ENCODE measurements at places on chromosomes 7 and 10.

DNA sequence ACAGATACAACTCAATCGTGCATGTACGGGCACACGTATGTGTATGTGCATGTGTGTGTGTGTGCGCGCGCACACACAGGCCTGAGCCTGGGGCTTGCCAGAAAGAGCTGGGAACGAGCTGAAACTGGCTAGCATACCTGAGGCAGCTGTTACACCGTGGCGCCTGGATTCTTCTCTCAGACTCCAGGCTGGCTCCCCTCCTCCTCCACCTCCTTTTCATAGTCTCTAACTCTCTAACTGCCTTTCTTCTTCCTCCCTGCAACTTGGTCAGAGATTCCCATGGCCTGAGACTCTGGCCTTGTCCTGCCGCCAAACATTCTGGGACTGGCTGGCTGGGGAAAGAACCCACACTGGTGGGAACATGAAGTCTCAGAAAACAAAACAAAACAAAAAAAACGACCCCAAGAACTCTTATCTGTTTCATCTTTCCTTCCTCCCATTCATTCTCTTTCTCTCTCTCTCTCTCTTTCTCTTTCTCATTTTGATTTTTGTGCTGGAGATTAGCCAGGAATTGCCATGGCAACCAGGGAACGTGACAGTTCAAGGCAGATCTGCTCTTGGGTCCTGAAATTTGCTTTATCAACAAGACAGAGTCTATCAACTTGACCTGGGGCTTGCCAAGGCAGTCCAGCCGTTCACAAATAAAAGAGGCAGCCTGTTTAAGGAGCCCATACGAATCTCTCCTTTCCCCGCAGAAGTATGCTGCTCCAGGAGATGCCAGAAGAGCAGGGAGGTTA is 76.8 kb upstream of the SEM1 start:
- DNase-seq, result no peak

GRCh38 chr7:149588930-149589329 is 91.3 kb upstream of the ZNF746 start:
- DNase-seq, result no peak

DNA sequence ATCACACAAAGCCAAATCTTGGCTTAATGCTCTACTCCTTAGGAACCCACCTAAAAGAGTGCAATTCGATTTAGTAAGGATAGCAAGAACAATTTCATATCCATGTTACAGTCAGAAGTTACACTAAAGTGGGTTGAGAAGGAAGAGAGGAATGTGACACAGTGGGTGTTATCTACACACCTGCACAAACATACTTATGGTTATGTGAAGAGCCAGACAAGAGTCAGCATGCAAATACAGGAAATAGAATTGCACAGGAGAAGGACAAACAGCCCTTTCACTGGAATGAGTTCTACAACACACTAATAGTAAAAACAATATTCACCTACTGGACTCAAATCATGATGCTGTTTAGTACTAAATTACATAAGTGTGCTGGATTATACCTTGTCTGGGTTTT is 262.8 kb downstream of the DGKB start:
- no peak for DNase-seq

DNA sequence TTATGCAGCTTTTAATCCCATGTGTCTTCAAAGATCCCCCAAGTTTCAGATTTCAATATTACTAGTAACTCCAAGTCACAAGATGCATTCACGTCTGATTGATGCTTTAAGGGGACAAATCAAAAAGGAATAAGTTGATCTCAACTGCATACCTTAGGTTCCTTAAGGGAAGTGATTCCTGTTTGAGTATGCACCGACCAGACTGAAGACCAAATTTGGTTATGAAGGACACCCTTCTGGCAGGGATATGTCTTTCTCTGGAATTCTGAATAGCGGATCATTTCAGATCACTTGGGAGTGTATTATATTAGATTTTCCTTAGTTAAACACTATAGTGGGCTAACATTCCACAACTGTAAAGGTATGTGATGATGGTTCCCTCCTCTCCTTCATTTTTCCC is 4.3 kb downstream of the KIF5B start:
- DNase-seq, result no peak

GRCh38 chr7:15802425-15802824 is 115.9 kb upstream of the MEOX2 start:
- DNase-seq, result no peak

GRCh38 chr7:101128040-101128834 is 1.3 kb downstream of the SERPINE1 start:
- DNase-seq, result no peak

GRCh38 chr10:22410846-22411245 is 65.5 kb downstream of the SPAG6 start:
- no peak for DNase-seq

DNA sequence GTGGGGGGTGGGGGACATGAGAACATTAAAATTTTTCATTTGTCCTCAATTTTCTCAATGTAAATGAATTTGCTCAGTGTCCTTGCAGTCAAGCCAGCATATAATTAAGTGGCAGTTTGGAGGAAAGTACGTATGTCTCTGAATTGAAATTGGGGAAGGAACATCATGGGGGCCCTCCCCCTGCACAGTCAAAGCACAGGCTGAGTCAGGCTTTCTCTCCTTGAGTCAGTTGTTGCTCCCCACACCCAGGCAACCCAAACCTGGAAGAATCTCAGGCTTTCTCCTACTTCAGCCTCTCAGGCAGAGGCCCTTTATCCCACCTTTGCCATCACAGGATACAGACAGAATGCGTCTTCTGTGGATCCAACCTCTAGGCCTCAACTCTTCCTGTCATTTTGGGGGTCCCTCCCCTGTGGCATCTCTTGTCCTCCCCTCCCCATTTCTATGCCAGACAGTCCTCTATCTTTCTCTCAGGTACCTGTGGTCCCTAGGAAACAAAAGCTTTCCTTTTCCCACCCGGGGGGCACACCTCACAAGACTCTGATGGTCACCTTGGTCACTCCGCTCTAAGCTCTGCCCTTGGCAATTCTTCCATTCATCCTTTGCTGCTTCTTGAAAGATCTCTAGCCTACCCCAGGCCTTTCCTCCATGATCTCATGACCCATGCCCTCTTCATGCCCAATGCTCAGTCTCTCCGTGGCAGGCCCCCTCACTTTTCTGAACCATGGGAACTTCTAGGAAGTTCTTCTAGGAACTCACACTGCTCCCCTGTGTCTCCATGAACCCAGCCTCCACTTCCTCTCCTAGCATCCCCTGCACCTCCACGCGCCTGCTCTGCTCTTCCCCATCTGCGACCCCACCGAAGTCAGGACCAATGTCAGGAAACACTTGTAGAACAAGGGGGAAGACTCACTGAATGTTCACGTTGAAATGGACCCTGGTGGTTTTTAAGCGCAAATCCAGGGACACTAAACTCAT is 40.4 kb downstream of the CREB3L2 start:
- no peak for DNase-seq

- DNase-seq, result no peak
Observed at GRCh38 chr7:28191751-28192150, 11.2 kb upstream of the JAZF1 start.

DNA sequence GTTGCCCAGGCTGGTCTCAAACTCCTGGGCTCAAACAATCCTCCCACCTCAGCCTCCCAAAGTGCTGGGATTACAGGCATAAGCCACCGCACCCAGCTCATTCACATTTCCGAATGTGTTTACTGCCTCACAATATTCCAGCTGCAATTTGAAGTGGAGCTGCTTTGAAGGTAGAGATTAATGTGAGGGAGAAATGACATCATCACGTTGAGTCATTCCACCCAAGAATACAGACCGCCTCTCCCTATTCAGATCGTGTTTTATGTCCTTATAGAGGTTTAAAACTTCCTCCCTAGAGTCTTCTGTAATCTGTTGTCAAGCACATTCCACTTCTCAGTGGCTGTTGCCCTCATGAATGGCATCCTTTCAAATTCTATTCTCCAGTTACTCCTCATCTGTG is 100.4 kb upstream of the PDGFA start:
- no peak for DNase-seq
